ENCODE measurements at places on chromosomes 3 and 15.

GRCh38 chr15:101535170-101535902 is 45.8 kb upstream of the PCSK6 start:
- DNase-seq, result no peak

DNA sequence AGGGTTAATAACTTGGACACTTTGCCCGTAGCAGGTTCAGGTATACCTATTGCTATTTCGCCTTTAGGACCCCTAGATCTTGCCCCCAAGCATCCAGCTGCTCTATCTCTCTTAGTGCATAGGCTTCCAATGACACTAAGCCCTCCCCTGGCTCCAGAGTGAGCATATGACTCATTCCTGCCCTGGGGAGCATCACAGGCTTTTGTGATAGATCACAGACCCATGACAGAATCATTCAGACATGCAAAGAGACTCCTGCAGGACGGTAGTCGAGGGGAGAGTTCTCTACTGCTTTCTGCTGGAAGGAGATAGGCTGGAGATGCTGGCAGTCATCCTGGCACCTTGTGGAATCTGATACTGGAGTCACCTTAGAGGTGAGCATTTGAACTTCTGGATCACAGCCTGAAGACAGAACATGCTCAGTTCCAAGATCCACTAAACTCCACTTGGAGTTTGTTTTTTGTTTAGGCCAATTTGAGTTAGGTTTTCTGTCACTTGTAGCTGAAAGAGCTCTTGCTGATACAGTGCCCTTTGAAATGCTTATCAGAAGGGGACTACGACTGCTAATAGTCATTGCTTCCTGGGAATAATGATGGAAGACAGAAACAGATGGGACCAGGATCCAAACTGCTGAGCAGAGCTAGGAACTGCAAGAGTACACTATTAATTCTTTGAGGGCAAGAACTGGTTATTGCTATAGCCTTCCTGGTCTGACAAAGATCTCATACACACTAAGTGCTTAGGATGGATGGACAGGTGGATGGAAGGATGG is 11.0 kb downstream of the LYSMD2 start:
- DNase-seq, result peak; percentile 80

- DNase-seq, result peak; percentile 86
Measured at GRCh38 chr3:188950832-188951489, 220.8 kb upstream of the TPRG1 start.

GRCh38 chr3:60512506-60512905 is 738.7 kb downstream of the FHIT start:
- DNase-seq, result no peak

GRCh38 chr3:100928638-100929428 is 64.4 kb downstream of the ABI3BP start:
- DNase-seq, result peak; percentile 20

DNA sequence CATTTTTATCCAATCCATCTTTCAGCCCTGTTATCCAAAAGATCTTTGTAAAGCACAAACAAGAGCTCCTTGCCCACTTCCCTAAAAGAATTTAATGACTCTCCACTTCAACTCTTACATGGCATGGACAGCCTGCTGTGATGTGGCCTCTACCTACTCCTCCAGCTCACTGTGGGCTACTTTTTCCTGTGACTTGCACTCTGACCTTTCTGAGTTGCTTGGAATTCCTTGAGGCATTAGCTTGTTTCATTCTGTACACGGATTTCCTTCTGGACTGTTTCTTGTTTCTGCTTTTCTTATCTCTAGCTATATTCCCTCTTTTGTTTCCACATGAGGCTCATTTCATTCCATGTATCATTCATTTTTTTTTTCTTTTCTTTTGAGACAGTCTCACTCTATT is 15.2 kb downstream of the QTRT2 start:
- no peak for DNase-seq

DNA sequence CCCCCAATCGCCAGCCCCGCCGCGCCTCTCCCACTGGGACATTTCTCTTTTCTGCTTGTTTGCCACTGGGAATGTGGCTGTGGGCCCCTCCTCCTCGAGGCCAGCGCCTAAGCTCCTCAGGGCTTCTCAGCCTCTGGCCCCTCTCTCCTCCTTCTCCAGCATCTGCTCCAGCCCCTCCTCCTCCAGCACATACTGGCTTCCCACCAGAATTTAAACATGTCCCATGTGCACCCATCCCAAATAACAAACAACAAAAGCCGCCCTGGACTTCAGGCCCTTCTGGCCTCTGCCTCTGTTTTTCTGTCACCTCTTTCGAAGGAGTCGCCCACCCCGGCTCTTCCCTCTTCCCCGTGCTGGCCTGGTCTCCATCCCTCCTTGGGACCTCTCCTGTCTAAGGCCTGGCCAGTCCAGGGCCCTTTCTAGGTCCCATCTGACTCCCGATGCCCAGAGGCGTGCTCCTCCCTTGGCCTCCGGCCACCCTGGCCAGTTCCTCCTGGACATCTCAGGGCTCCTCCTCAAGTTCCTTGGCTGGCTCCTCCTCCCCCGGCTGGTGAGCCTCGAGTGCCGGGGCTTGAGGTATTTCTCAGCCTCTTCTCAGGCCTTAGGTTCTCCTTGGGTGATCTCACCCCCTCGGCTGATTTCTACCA is 94.6 kb upstream of the SLC6A6 start:
- no peak for DNase-seq

- DNase-seq, result no peak
Measured at GRCh38 chr3:119715105-119715504, 12.3 kb downstream of the CFAP91 start.

GRCh38 chr3:177361081-177361938 is 164.0 kb upstream of the TBL1XR1 start:
- DNase-seq, result no peak
